ENCODE measurements at places on chromosomes 12 and 14. TPM values are rescaled to one million over a fixed set of nuclear protein-coding genes. Genes with fewer than 3 reads are reported as not detected.

Gene HOMEZ
- 10.5 TPM for total RNA-seq

Gene PTCSC3
- not detected for total RNA-seq

Gene SLC5A8
- total RNA-seq: 0.28 TPM

Gene DEGS2
- total RNA-seq: 91.4 TPM

Gene TMEM52B
- total RNA-seq: not detected
